Activated effector memory CD4-positive, alpha-beta T cell treated with Interleukin-2 at 50 U/mL for 16 hours (primary cell): ENCODE measurements at places on chromosomes 7 and 10.

GRCh38 chr10:73965890-73966768 lies 31.8 kb upstream of the VCL start:
- no peak for DNase-seq

- DNase-seq = no peak
These were observed 73.0 kb downstream of the COL26A1 start for GRCh38 chr7:101435461-101436220.

- no peak for DNase-seq
These were observed 3.5 kb downstream of the RHOBTB1 start for GRCh38 chr10:60940446-60940845.

- no peak for DNase-seq
These were observed 12.5 kb downstream of the ADK start for GRCh38 chr10:74163319-74164068.

DNA sequence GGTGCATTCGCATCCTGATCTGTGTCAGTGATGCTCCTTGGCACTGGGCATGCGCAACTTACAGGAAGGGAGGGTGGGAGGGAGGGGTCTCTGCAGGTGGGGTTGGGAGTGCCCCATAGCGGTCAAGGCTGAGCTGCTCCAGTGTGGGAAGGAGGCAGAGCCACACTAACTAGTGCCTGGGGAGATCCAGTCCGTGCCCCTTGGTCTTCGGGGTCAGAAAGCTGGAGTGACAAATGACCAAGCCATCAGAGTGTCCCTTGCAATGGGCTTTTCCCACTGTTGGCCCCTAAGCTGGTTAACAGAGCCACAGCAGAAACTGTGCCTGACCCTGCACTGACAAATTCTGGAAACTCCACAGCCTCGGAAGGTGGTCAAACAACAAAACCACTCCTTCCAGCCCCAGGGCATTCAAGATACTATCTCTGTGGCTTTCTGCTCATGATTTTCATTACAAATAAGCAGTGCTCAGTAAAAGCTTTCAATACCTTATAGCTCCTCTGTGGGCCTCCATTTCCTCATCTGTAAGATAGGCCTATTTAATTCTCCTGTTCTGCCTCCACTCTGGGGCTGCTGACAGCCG lies 138.1 kb upstream of the UNC5B start:
- DNase-seq = no peak

GRCh38 chr7:29309041-29309854 lies 114.7 kb downstream of the CHN2 start:
- no peak for DNase-seq

- no peak for DNase-seq
These were observed 21.7 kb downstream of the AQP1 start for GRCh38 chr7:30933124-30933974.

- no peak for DNase-seq
These were observed 56.8 kb downstream of the TCF7L2 start for GRCh38 chr10:113006656-113007342.

DNA sequence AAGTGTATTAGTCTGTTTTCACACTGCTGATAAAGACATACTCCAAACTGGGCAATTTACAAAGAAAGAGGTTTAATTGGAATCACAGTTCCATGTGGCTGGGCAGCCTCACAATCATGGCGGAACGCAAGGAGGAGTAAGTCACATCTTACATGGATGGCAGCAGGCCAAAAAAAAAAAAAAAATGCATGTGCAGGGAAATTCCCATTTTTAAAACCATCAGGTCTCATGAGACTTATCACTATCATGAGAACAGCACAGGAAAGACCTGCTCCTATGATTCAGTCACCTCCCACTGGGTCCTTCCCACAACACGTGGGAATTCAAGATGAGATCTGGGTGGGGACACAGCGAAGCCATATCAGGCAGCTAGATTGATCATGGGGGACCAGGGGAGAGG lies 136.8 kb downstream of the EXOC4 start:
- no peak for DNase-seq

- DNase-seq = no peak
These were observed 53.2 kb upstream of the TMEM273 start for GRCh38 chr10:49241385-49241784.

- no peak for DNase-seq
These were observed 3.2 kb upstream of the GIMAP4 start for GRCh38 chr7:150564006-150564405.

DNA sequence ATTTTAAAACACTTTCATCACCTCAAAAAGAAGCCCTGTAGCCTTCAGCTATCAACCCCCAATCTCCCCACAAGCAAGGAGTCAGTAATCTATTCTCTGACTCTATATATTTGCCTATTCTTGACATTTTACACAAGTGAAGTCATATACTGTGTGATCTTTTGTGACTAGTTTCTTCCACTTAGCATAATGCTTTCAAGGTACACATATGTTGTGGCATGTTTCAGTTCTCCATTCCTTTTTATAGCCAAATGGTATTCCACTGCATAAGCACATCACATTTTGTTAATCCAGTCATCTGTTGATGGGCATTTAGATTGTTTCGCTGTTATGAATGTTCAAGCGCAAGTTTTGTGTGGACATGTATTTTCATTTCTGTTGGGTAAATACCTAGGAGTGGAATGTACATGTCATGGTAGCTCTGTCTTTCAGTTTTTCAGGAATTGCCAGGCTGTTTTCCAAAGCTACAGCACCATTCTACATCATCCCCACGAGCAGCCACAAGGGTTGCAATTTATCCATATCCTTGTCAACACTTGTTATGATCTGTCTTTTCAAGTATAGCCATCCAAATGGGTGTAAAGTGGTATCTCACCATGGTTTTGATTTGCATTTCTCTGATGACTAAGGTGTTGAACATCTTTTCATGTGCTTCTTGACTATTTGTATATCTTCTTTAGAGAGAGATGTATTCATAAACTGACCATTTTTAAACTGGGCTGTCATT lies 405.6 kb downstream of the KCNMA1 start:
- no peak for DNase-seq

DNA sequence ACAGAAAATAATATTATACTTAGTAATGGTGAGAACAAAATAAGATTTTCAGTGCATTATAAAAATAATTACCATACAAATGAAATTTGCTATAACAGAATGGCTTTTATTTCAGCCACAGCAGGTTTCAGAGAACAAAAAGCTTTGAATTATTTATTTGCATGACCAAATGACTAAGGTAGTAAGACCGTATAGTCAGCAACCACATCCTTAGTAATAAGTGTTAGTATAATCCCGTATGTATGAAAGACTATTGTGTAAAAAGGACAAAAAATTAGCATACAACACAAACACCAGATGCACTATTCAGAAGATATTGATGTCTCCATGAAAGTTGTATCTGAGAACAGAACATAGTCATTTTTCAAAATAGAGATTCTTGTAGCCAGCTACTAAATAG lies 12.2 kb downstream of the PDZD8 start:
- DNase-seq = no peak

GRCh38 chr10:9603972-9604371 lies 1413.7 kb upstream of the CELF2 start:
- DNase-seq = no peak

DNA sequence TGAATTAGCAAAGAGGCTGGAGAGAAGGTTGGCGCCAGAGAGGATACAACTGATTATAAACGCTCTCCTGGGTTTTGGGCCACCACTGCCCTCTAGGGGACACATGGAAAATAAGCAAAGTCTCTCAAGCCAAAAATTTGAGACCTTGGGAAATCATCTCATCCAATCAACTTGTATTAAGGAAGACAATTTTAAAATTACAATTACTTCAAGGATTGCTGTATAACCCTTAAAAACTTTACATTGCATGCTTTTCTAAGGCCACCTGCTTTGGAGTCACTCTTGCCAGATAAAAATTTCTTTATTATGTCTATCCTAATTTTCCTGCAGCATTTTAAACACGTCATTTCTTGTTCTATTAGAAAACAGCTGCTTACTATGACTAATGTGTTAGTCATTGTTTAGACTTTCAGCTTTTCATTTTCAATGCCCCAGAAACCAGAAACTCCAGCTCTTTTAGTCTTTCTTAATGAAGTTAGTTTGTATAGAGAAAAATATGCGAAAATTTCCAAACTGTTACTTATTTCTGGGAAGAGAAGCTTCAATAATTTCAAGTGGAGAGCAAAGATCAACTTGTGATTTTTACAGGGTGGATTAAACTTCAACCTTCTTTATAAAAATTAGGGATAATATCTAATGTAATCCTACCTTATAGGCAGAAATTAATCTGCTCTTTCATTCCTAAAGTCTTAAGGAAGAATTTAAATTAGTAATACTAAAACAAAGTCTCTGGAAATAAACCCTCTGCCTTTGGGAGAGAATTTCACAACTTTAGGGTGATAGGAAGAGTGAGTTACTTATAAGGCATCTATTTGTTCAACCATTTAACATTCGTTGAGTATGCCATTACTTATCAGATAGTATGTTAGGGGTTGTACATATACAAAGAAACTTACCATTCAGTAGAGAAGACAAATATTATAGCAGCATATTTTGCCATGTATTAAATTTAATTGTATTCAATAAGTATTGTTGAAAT lies 20.6 kb upstream of the RHOBTB1 start:
- DNase-seq = no peak

- DNase-seq = no peak
These were observed 6.4 kb upstream of the SOSTDC1 start for GRCh38 chr7:16471933-16472332.

- no peak for DNase-seq
These were observed 147.5 kb downstream of the SEMA3A start for GRCh38 chr7:84047085-84047484.

DNA sequence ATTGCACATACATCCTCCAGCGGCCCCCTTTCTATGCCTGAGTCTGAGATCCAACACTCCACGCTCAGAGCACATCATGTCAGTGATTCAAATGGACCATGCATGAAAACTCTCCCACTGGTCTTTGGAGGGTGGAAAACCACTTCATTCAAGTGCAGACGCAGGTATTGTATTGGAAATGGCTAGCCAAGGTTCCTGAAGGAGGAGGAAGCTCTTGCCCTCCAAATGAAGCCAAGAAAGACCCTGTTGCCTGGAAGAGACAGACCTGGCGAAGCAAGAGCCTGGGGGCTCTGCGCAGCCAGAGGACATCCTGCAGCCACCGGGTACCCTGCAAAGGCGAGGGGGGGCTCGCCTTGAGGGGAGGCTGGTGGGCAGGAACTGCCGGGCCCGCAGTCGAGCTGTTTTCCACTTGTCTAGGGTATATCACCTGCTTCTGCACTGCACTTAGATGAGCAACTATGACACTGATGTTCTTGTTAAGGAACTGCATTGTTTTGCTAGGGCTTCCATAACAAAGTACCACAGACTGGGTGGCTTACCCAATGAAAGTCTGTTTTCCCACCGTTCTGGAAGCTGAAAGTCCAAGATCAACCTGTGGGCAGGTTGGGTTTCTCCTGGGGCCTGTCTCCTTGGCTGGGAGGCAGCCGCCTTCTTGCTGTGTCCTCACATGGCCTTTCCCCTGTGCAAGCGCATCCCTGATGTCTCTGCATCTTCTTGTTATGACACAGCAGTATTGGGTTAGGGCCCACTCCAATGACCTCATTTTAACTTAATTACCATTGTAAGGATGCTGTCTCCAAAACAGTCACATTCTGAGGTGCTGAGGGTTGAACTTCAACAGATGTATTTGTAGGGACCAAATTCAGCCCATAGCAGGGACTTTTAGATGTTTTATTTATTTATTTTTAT lies 233.4 kb downstream of the ARHGAP12 start:
- no peak for DNase-seq

- DNase-seq = no peak
These were observed 111.8 kb downstream of the TBXAS1 start for GRCh38 chr7:139940866-139941265.
